ENCODE measurements at places on chromosomes 2 and 18. TPM values are rescaled to one million over a fixed set of nuclear protein-coding genes. Genes with fewer than 3 reads are reported as not detected.

GRCh38 chr2:232420463-232421188 is 14.0 kb downstream of the ALPG start:
- DNase-seq = no peak

FSHR gene
- total RNA-seq = not detected

ANKRD62 gene
- total RNA-seq = not detected

GRCh38 chr18:34222307-34223163 is 2.2 kb downstream of the NOL4 start:
- DNase-seq = no peak

GRCh38 chr18:55314031-55314430 is 274.0 kb downstream of the TCF4 start:
- DNase-seq = no peak

GRCh38 chr2:54927751-54928615 is 122.3 kb downstream of the RTN4 start:
- DNase-seq = no peak

- DNase-seq = no peak
These were observed 31.0 kb upstream of the GREB1 start for GRCh38 chr2:11502740-11503292.

Measured in epithelial cell of proximal tubule (primary cell).